Fibroblast of skin of left quadriceps (primary cell): ENCODE measurements at places on chromosomes 3 and 15.
A peak's percentile ranks its signal among the peaks of the same experiment; 100 is the strongest.

DNA sequence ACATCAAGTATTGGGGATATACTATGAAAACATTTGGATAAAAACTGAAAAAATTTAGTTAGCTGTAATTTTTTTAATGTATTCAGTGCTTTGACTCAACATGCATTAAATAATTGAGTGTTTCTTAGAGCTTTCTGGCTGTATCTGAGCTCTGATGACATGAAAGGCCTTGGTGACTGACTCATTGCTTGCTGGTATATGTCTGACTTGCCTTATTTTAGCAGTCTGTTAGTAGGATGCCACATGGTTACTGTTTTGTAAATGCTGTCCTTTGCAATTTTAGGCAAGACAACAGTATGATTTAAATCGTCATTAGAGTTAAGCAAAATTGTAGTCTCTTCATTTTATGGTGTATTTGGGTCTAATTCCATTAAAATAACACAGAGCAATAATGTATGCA is 199.2 kb downstream of the GHSR start:
- no peak for DNase-seq

DNA sequence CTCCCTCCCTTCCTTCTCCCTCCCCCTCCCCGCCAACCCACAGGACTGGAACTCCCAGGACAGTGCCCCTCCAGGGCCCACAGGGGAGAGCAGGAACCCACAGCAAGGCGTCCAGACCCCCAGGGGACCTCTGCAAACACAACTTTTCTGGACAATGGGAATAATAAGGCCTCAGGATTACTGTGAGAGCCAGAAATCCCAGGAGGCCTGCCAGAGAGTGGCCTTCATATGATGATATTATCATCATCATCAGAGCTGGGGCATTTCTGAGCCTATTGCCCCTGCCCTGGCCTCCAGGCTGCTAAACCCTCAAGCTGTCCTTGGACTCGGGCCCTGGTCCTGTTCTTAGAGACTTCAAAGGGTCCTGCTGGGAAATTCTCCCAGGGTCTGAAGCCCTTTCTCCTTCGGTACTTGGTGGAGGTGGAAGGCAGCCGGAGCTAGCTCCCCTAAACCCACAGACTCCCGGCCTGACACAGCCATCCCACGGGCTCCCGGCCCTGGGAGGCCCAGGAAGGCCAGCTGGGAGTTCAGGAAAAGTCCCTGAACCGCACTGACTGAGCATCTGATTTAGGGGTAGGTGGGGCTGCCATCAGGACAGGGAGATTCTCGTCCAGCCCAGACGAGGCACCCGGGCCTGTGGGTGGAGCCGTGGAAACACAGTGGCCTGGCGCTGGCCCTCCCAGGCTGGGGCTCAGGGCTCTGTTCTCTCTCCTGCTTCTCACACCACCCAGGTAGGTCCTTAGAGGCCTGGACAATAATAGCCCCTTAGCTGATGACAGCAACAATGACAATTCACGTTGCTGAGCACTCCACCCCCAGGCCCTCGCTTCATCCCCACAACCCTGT is 4.9 kb downstream of the CALML4 start:
- no peak for DNase-seq

DNA sequence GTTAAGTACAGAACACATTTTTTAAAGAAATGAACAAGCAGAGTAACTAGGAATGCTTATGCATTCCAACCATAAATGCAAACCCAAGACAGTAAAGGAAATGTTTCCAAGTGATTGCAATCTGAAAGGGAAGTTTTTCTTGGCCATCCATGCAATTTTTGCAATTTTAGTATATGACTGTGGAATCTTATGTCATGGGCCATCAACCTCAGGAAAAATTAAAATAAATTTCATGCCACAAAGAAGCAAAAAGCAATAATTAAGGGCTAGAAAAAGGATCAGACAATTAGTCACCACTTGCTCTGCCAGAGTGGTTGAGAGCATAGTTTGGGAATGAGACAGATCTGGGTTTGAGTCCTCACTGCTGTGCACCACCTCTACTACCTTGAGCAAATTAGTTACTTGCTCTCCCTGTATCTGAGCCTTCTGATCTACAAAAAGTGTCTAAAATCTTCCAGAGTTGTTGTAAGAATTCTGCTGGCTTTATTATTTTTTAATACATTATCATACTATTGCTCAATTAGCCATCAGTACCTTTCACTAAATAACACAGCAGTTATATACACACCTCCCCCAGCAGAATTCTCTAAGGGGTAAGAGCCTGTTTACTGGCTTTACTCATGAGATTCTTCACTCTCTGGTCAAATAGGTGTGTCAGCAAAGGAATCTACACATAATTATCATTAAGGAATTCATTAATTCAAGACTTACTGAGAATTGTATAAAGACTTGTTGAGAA is 49.7 kb upstream of the FBN1 start:
- DNase-seq = peak; percentile 95

DNA sequence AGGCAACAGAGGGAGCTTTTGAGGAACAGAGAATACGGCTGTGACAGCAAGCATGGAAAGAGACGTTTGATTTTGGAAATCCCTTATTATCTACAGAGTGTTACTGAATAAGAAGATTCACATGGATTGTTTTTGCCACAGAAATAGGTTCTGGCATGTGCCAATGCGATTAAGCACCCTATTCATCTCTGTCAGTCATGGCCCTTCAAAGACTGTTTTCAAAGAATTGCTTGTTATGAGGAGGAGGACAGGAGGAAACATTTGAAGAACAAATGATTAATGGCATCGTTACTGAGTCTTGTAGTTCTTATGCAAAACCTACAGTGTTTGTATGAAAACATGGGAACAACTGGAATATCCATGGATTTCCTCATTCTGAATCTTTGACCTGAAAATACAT is 86.2 kb downstream of the EPHA6 start:
- DNase-seq = no peak

DNA sequence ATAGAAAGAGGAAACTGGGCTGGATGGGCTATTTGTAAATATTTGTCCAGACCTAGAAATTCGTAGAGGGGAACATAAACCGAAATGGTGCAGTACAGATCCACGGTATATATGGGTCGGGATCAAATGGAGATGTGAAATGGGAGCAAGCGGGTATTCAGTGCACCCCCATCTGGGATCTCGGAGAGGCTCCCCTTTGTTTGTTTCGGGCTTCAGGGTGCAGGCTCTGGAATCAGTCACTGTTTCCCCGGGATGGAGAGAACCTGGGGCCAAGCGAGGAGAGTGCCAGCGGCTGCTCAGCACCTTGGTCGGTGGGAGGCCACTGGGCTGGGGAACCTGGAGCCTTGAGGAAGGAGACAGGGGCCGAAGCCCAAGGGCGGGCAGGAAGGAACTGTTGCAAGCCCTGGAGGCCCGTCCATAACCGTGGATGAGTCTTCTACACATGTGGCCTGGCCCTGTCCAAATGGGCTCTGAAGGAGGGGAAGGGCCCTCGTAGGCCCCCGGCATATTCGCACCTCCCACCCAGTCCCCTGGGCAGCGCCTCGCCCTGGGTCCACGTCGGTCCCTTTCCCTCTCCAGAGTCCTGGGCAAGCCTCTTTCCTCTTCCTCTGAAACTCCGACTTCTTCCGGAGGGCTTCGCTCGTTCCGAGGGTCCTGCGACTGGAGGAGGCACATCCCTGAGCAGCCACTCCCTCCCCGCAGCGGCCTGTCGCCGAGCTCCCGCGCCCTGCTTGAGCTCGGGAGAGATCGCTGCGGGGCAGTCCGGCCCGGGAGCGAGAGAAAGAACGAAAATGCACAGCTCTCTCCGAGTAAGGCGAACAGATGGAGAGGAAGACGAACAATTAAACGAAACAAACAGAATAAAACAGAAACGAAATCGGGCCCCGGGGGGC is 3.0 kb downstream of the ISL2 start:
- DNase-seq = no peak

- DNase-seq = no peak
These were observed 16.8 kb downstream of the NEO1 start for GRCh38 chr15:73069109-73069508.

DNA sequence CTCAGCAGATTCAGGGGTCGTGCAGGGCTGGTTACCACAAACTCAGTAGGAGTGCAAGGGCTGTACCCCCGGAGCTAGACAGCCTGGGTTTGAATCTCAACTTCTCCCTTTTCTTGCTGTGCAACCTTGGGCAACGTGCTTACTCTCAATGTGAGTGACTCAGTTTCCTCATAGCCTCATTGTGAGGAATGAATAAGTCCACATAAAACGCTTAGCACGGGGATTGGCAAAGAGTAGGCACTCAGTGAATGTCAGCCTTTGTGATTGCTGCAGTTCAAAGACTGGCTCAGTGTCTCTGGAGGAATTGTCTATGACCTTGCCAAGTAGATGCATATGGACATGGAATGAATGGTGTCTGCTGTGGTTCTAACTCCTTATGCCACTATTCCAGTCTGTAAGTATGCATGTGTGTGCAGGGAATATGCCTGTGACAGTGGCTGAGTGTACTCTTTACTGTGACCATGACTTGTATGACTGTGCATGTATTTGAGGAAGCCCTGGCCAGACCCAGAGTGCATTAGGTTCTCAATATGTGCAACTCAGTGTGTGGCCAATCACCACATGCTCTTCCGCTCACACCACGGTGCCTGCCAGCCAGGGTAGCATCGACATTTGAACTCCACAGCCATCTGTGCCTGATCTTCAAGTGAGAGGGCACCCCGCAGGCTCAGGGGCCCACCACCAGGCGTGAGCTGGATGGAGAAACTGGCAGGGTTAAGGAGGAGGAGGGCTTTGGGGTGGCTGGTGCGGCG is 900 bp upstream of the HYAL3 start:
- DNase-seq = no peak

- DNase-seq = no peak
These were observed 706.3 kb downstream of the PDCD6IP start for GRCh38 chr3:34504775-34505174.

DNA sequence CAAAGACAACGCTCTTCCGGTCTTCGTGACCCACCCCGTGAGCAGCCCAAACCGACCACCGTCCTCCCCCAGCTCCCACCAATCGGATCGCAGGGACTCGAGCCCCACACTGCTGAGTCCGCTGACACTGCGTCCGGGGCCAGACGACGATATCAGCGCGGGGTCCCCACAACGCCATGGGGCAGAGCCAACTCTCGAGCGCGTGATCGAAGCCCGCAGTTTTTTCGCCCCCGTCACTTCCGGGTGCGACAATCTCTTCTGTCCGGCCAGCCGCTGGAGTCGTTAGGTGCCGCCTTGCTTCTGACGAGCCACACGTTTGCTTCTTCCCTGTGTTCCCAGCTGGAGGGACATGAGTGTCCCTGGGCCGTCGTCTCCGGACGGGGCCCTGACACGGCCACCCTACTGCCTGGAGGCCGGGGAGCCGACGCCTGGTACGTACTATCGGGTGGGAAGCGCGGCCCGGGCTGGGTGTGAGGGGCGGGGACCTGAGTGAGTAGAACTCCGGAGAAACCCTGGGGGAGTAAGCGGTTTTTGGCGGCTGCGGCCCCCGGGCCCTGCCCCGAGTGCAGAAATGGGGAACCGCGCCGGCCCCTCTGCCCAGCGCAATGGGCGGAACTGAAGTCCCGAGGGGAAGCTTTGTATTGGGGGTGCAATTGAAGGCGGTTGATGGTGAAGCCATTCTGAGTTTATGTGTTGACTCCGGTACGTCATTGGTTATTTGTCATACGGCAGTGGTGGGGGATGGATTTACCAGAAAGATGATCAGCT is at the start of gene BLOC1S6:
Gene BLOC1S6, plus strand, starts transcription at position 285 of the 768 bp plus-strand sequence. Its CDS starts 65 bp downstream, at position 350.
- DNase-seq = peak; percentile 79

- no peak for DNase-seq
These were observed 30.1 kb upstream of the RPL32 start for GRCh38 chr3:12871404-12871983.

GRCh38 chr3:151612115-151612514 is 121.6 kb upstream of the AADACL2 start:
- DNase-seq = no peak

GRCh38 chr15:60479361-60480110 is 594 bp upstream of the ICE2 start:
- no peak for DNase-seq

DNA sequence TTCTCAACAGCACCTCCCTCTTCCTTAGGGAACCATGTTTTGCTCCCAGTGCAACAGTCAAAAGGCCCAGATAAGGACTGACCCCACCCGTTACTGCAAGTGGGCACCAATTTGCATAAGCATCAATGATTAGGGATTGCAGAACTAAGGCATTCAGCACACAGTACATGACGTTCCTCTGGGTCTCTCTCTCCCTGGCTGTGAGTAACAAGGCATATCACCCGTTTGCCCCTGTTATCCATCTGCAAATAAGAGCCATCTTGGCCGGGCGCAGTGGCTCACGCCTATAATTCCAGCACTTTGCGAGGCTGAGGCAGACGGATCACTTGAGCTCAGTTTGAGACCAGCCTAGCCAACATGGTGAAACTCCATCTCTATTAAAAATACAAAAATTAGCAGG is 18.8 kb downstream of the MAGI1 start:
- no peak for DNase-seq

DNA sequence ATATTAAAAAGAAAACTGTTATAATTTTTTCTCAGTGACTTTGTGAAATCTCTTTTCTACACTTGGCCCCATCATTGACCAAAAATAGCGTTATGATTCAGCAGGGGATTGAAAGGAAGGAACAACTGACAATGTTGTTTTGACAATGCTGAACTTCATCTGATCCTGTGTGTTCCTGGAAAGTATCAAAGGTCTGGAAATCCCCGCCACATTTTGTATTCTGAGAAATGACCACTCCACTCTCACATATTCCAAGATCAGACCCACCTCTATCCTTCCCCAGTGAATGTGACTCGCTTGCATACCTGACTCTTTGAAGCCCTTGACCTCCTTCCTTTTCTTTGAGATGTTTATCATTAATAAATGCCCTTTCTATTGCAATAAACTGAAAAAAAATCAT is 9.7 kb upstream of the RIOX2 start:
- DNase-seq = no peak

- DNase-seq = no peak
These were observed 5.4 kb upstream of the ACAN start for GRCh38 chr15:88797663-88798339.

- DNase-seq = no peak
These were observed 102.1 kb upstream of the TLE3 start for GRCh38 chr15:70199540-70200410.

DNA sequence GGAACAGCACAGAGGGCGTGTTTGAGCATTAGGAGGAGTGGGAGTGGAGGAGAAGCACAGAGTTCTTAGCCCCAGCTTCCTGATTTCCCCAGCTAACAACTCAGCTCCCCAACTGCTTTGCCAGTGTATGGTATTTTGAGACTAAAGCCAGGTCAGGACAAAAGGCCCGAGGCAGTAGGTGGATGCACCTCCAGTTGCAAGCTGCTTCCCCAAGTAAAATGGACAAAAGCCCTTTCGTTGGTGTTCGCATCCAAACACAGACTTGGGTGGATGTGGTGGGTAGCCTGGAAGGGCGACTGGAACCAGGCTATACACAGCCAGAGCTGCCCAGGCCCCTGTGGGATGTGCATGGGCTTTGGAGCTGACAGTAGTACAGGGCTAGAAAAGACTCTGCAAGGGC is 12.3 kb upstream of the EHD4 start:
- DNase-seq = no peak

- DNase-seq = peak; percentile 96
These were observed 13.6 kb downstream of the IGDCC4 start for GRCh38 chr15:65409036-65409631.
